ENCODE measurements at places on chromosomes 4 and X.

DNA sequence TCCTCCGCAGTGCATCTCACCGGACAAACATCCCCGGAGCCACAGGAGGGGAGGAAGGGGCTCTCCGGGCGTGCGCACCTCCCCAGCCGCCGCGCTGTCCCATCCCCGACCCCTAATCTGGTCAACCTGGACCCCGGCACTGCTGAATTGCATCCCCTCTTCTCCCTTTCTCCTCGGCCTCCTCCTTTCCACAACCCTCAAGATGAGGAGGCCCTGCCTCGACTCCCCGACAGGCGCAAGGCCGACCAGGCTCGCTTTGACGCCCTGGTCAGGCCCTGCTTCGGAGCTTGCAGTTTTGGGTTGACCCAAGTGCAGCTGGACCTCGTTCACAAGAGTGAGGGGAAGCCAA is 2.3 kb downstream of the PDGFRA start:
- DNase-seq: no peak

GRCh38 chr4:113646442-113646822 is 115.1 kb downstream of the CAMK2D start:
- DNase-seq: no peak

DNA sequence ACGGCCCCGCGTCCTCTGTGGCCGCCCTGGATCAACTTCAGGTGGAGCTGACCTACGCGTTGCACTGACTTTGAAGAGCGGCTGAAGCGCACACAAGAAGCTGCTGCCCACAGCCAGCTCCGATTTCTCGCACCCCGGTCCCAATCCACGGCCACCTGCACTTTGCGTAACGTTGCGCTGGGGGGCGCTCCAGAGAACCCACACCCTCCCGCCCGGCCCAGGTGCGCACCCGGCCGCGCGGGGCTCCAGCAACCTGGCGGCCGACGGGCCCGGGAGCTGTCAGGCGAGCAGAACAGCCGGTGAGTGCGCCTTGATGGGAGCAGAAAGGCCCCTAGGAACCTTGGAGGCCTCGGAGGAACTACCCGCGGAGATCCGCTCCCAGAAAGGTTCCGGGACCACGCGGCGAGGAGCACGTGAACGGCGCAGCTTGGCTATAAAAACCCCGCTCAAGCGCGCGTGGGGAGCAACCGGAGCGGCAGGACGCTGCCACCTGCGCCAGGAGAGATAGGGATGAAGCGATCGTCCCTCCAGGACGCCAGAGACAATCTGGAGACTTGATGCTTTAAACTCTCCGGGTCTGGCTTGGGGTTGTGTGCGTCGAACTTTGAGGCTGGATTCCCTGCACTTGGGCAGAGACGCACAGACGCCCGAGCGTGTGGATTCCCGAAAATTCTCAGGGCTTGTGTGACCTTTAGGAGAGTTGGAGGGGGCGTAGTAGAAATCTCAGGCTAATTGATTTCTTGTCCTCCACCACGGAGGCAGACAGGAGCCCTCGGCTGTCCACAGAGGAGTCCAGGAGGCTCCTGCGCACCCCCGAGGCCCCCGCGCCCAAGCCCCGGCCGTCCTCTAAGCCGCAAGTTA is 591 bp upstream of the NWD2 start:
- DNase-seq: no peak

DNA sequence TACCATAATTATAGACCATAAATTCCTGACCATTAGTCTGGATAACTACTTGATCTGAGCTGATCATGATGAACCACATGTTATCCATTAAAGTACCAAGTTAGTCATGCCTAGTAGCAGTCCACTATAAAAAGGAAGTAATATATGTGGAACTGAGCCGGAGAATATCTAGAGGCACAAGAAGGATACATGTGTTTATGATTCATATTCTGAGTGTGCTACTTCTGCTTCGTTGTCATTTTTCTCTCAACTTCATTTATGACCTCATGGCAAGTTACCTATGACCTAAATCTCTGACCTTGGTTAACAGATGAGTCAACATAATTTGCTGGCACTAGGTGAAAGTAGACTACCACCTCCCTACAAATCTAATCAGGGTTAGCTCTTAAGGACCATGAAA is 56.5 kb upstream of the ANKRD17 start:
- peak; percentile 56 for DNase-seq

GRCh38 chr4:141036786-141037185 is 96.5 kb downstream of the RNF150 start:
- DNase-seq: no peak

- DNase-seq: no peak
These were observed 85.1 kb upstream of the UCP1 start for GRCh38 chr4:140653718-140654494.

DNA sequence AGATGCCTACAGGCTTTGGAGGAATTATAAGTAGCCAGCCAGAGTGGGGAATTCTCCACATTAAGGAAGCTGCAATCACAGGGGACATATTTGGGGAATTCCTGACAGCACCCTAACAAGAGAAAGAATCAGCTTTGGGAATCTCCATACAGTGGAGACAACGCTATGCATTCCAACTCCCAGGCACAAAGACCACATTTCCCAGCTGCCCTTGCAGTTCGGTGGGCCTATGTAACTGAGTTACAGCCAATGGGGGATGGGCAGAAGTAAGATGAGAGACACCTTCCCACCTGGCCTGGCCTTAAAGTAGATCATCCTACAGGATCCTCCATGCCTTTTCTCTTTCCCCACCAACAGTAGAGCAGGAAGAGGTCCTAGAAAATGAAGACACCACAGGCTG is 43.4 kb upstream of the CCKAR start:
- DNase-seq: no peak

- no peak for DNase-seq
These were observed 48.3 kb downstream of the MTHFD2L start for GRCh38 chr4:74206088-74206825.

- no peak for DNase-seq
These were observed 8.2 kb upstream of the PPP2R2C start for GRCh38 chr4:6480534-6481088.

- no peak for DNase-seq
These were observed 7.5 kb upstream of the GPC3 start for GRCh38 chrX:133992882-133993281.
